ENCODE measurements at places on chromosomes 12 and 14.

DNA sequence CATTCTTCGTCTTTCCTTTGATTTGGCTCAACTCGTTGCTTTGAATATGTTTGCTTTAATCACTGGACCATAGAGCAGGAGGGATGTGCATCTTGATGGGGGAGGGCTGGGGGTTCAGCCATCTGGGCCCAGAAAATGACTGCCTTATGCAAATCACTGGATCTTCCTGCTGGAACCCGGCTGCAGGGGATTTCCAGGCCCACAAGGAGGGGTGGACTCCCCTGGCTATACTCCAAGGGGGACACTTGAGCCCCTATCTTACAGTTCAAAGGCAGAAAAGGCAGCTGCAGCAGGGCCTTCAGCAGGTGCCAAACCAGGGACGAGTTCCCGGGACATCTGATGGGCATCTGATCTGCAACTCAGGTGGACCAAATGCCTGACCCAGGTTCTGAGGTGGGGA, 122.5 kb downstream of the DICER1 start:
- no peak for DNase-seq

GRCh38 chr12:26683443-26683842, 149.6 kb downstream of the ITPR2 start:
- DNase-seq, result no peak

DNA sequence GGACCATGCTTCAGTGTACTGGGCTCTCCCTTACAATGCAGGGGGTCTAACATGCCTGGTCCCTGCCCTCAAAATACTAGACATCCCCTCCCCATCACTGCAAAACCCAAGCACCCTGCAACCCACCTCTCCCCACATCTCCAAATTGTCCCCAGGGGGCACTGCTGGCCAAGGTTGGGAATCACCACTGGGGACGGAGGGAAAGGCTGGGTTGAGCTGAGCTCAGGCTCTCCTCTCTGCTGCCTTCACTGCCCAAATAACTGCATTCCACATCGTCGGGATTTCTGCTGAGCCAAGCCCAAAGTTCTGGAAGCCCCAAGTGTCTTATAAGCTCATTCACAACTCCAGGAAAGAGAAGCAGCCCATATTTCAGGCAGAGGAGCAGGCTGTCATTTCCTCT, 69.6 kb downstream of the NT5DC3 start:
- DNase-seq, result no peak

GRCh38 chr12:69886109-69886508, 61.1 kb downstream of the MYRFL start:
- no peak for DNase-seq

DNA sequence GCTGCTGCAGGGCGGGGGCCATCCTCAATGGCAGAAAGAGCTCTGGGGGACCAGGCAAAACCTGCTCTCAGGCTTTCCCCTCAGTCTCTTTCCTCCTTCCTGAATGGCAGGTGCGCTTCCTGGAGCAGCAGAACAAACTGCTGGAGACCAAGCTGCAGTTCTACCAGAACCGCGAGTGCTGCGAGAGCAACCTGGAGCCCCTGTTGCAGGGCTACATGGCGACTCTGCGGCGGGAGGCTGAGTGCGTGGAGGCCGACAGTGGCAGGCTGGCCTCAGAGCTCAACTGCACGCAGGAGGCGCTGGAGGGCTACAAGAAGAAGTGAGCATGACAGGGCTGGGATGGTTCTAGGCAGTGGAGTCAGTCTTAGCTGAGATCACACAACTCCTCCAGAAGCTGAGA, 22.9 kb upstream of the KRT83 start:
- no peak for DNase-seq

- DNase-seq, result no peak
Measured at GRCh38 chr12:122544537-122544936, 17.5 kb downstream of the KNTC1 start.

GRCh38 chr12:98916106-98916505, 271.0 kb downstream of the APAF1 start:
- no peak for DNase-seq

GRCh38 chr12:109581334-109581691, 7.7 kb downstream of the MVK start:
- DNase-seq, result no peak

- no peak for DNase-seq
Measured at GRCh38 chr12:121930862-121931261, 12.5 kb downstream of the CFAP251 start.

DNA sequence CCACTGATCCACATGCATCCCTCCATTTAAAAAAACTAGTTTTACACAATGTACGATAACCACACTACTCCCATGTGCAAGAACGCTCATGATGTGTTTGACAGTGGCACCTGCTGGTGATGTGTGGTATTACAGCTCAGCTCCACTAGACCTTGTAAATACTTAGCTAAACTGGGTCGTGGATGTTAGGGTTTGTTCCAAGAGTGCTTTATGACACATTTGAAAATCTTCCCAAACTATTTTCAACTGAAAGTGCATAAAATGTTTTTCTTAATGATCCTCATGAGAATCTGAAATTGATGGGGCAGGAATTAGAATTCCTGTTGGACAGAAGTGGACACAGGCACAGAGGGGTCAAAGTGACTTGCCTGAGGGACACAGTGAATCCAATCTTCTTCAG, 99.2 kb downstream of the SCARB1 start:
- DNase-seq, result no peak

DNA sequence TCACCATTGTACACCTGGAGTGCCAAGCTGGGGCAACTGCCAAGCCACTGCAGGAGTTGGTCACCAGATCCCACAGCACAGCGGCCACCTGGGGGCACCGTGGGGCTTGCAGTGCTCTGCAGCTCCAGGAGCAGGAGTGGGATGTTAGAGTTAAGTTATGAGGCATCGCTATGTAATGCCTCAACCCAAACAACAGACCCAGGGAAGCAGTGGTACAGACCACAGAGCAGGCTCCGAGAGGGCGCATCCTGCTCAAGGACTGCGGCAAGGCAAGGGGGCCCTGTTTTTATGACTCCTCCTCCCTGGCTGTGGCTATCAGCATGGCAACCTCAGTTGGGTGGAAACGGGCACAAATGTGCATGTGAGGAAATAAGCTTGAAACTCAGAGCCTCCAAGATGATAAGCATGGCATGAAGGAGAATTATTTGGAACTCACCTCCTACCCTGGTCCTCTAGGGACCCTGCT, 63.1 kb downstream of the ARL6IP4 start:
- DNase-seq, result peak; percentile 32

DNA sequence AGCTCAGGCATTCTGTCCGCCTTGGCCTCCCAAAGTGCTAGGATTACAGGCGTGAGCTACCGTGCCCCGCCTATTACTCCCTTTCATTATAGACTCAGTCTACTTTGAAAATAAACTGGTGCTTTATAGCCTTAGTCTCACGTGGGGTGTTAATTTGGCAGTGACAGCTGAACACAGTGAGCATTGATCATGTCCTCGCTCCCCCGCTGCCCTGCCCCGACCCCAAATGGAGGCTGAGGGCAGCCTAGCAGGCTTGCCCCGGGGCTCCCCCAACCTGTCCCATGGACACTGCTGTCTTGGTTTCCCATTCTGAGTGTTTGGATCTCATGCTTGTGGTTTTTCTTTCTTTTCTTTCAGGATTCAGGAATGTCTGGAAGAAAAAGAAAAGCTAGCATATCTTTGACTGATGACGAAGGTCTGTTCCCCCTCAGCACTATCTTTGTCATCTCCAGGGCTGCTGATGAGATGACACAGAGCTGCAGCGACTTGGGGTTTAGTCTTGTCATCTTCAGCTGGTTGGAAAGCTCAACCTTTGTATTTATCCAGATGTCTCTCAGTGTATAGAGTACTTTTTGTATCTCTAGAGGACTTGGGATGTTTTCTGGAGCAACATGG, 42.2 kb downstream of the EP400 start:
- no peak for DNase-seq

- DNase-seq, result no peak
Measured at GRCh38 chr14:37027188-37027824, 145.1 kb downstream of the SLC25A21 start.

GRCh38 chr14:38405851-38406635, 150.2 kb upstream of the CLEC14A start:
- DNase-seq, result no peak

GRCh38 chr12:6201213-6201608, 1.0 kb downstream of the CD9 start:
- no peak for DNase-seq

- DNase-seq, result no peak
Measured at GRCh38 chr12:95205685-95206084, 11.6 kb downstream of the FGD6 start.

- DNase-seq, result no peak
Measured at GRCh38 chr14:91300283-91300895, 55.9 kb upstream of the GPR68 start.

GRCh38 chr14:85233756-85234155, 296.2 kb upstream of the FLRT2 start:
- no peak for DNase-seq

DNA sequence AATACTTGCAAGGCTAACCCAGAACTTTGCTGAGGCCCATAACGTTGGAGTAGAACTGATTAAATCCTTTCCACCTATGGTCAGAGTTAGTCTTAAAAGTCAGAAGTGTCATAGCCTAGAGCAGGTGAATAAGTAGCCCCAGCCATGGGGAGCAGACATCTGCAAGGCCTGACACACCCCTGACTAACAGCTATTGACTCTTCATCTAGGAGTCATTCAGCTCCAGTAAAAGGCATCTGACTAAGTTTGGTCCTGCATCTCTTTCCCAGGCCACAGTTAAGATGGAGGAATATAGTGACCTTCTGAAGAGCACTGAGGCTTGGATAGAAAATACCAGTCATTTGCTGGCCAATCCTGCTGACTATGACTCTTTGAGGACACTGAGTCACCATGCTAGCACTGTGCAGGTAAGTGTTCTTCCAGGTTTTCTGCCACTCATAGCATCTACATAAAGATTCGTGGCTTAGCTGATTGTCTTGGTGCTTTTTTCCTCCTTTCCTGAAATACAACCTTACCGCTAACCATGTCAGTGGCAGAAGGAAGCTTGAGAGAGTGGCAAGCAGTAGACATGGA, 212.9 kb downstream of the ESR2 start:
- no peak for DNase-seq

- no peak for DNase-seq
Measured at GRCh38 chr12:50398931-50399330, 1.8 kb upstream of the LARP4 start.

- no peak for DNase-seq
Measured at GRCh38 chr14:95242870-95243269, 76.8 kb downstream of the CLMN start.

GRCh38 chr12:67667276-67668073, 18.9 kb downstream of the DYRK2 start:
- DNase-seq, result no peak

GRCh38 chr12:76197283-76197682, 112.8 kb upstream of the NAP1L1 start:
- no peak for DNase-seq

DNA sequence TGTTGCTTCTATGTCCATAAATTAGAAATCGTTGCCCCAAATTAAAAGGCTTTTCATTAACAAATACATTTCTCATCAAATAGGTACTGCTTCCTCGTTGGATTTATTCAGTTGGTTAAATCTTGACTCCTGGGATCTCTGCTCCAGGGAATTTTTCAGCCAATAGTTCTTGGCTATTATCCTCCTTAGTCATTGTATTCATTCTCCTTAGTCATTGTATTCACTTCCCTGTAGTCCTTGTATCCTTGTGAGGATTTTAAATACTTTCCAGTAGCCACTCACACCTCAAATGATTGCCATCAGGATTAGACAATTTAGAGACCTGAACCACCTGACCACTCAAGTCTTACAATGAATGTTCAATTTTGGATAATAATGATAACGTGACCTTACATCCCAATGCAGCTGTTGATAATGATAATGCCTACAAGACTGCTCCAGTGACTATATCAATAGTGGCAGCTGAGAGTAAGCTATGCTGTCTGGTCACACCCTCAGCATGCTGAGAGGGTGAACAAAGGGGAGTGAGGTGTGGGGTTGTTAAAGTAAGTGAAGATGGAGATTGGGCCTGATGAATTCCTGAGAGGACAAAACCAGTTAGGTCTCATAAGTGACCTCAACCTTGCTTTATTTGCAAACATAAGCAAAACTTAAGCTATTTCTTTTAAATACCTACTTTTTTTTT, 193.7 kb upstream of the RTL1 start:
- DNase-seq, result no peak

GRCh38 chr12:114694436-114695304, 10.7 kb upstream of the TBX3 start:
- no peak for DNase-seq

DNA sequence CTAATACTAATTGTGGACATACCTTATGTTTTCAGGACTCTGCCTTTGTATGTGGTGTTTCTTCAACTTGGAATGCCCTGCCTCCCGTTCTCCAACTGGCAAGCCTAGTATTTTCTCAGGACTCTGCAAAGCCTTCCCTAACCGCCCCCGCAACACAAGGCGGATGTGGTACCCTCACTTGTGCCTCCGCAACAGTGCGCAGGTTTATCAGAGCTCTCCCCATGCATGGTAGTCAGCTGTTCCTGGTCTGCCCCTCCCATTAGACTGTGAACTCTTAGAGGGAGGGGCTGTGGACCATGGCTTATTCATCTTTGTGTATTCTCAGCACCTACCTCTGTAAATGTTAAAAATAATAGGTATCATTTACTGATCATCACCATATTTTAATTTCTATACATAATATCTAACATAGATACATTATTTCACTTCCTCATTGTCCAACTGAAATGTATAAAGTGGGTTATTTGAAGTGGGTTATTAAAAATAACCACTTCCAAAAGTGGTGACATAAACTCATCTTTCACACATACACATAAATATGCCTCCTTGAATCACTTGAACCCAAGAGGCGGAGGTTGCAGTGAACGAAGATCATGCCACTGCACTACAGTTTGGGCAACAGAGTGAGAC, 9.0 kb downstream of the LPAR5 start:
- no peak for DNase-seq

- no peak for DNase-seq
Measured at GRCh38 chr12:25364529-25365339, 114.0 kb upstream of the KRAS start.

GRCh38 chr12:47356129-47356700, 276.5 kb upstream of the AMIGO2 start:
- no peak for DNase-seq

GRCh38 chr12:113226696-113227568, 5.7 kb downstream of the TPCN1 start:
- DNase-seq, result no peak

- DNase-seq, result no peak
Measured at GRCh38 chr14:98598576-98598975, 673.4 kb downstream of the BCL11B start.
